Smooth muscle cell of trachea (primary cell): ENCODE measurements at places on chromosomes 6 and 20. TPM values are rescaled to one million over a fixed set of nuclear protein-coding genes. Genes with fewer than 3 reads are reported as not detected.

The TFAP2C gene
- total RNA-seq, result not detected in 2 replicates

The HLA-DRB1 gene
- 0.17 TPM in 1 of 2 replicates, not detected in the other for total RNA-seq

The SPDEF gene
- total RNA-seq, result 0.15 TPM in 1 of 2 replicates, not detected in the other

The SLC17A3 gene
- not detected in 2 replicates for total RNA-seq

The MYMX gene
- 0.17 TPM in 1 of 2 replicates, not detected in the other for total RNA-seq

The PPP1R16B gene
- under 0.01 and 0.15 TPM in 2 replicates for total RNA-seq

The PRICKLE4 gene
- total RNA-seq, result 0.83 TPM in 1 of 2 replicates, not detected in the other

The DNMT3B gene
- 1.7 and 3.8 TPM in 2 replicates for total RNA-seq

The CRISP2 gene
- total RNA-seq, result not detected in 2 replicates
